ENCODE measurements at places on chromosomes 11 and 22.

GRCh38 chr11:66317322-66317722 lies 478 bp upstream of the CD248 start:
- DNase-seq = peak; percentile 61

GRCh38 chr11:64687204-64687603 lies 35.8 kb downstream of the NRXN2 start:
- DNase-seq = peak; percentile 92

DNA sequence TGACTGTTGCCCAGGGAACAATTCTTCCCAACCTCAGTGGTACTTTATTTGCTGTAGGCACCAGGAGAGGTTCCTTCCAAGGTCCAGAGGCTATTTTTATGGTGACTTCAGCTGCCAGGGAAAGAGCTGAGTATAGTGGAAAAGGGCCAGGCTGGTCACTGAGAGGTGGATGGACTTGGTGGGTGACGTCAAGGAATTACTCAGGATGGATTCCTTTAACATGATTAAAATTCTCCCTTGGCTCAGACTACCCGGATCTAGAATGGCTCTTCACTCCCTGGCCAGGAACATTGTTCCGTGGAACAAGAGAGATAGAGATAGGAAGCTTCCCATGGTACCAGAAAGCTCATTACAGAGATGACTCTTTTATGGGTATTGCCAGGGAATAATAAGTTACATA lies 8.7 kb upstream of the CALCA start:
- no peak for DNase-seq

GRCh38 chr11:130624971-130625544 lies 176.6 kb downstream of the ADAMTS15 start:
- no peak for DNase-seq

DNA sequence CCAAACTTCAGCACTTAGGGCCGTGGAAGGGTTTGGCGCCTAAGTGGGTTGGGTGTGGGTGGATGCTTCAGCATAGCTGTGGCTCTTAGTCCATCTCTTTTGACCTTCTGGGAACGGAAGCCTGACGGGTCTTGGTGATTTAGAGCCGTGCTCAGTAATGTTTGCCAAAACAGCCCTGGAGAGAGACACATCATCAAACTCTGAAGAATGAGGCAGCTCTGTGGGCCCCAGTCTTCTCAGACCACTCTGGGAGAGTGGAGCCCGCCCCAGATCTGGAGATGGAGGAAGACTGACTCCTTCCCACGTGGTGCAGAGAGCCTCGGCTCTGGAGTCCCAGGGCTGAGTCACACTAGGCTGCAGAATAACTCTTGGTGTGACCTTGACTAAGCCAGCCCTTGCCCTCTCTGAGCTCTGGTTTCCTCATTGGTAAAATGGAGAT lies 168.9 kb downstream of the C11orf91 start:
- DNase-seq = no peak

DNA sequence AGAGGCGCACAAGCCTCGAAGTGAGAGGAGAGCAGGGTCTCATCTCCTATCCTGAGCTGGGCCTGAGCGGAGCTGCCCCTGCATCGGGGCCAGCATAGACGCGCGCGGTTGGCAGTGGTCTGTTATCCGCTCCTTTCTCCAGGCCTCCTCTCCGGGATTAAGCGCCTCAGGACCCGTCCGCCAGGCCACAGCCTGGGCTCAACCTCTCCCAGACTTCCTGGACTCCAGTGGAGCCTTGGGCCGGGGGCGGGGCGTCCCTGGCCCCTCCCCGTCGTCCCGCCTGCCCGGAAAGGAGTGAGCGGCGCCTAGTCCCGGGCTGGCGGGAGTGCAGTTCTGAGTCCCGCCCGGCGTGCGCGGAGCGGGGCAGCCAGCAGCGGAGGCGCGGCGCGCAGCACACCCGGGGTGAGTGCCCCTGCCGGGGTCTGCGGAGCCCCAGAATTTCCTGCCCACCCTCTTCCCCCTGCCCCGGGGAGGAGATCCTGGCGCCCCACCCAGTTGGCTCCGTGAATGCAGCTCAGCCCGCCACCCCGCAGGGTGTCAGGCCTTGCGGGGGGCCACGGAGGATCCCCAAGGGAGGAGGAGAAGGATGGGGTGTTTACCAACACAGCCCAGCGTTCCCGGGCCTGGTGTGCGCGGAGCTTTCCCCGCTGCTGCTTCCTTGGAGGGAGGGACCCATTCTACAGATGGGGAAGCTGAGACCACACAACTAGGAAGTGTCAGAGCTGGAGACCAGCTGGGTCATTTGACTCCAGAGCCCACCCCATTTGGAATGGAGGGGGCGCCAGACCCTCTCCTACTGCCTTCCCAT lies at the start of gene TCIRG1:
TCIRG1 (plus strand) TSS at position 308 of the 808 bp plus-strand sequence. CDS start 2,247 bp downstream, outside the sequence.
- DNase-seq = peak; percentile 39

DNA sequence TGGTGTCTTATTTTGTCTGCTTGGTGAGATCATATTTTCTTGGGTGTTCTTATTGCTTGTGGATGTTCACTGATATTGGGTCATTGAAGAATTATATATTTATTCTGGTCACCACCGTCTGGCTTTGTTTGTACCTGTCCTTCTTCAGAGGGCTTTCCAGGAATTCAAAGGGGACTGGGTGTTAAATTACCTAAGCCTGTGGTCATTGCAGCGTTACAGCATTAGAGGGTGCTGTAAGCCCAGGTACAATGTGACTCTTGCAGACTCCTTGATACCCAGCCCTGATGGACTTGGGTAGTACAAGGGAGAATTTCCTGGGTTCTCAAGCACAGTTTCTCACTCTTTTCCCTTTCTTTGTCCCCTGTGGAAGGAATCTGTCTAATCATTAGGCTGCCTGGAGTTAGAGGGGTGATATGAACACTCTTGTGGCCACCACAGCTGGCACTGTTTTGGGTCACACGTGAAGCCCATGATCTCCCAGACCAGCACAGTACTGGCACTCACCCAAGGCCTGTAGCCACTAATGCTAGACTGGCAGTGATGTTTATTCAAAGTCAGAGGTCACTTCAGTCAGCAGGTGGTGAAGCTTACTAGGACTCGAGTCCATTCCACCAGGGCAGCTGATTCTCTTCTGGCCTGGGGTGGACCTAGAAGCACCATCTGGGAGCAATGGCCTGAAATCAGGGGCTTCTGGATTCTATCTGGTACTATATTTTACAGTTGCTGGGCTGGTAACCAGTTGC lies 56.1 kb upstream of the NARS2 start:
- no peak for DNase-seq

GRCh38 chr11:69309631-69310280 lies 15.8 kb downstream of the MYEOV start:
- DNase-seq = no peak

- DNase-seq = peak; percentile 20
Measured at GRCh38 chr11:76166314-76166713, 40.0 kb downstream of the WNT11 start.

DNA sequence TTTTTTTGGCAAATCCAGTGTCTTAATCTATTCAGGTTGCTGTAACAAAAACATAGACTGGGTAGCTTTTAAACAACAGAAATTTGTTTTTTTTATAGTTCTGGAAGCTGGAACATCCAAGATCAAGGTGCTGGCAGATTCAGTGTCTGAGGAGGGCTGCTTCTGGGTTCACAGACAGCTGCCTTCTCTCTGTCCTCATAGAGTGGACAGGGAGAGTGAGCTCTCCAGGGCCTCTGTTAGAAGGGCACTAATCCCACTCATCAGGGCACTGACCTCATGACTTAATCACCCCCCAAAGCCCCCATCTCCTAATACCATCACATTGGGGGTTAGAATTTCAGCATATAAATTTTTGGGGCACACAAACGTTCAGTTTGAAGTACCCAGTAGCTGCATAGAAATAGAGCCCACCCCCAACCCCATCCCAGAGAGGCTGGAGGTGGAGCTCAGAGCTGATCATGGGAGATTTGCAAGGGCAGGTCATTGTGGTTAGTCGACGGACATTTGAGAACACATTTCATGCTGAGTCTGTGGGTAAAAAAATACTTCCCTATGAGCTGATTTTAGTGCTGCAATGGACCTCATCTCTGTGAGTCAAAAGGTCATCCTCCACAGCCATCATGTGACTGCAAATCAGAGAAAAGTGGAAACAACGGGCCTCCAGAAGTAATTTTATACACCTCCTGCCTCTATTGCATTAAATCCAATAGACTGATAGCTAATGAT lies 203.1 kb upstream of the CADM1 start:
- DNase-seq = peak; percentile 19

DNA sequence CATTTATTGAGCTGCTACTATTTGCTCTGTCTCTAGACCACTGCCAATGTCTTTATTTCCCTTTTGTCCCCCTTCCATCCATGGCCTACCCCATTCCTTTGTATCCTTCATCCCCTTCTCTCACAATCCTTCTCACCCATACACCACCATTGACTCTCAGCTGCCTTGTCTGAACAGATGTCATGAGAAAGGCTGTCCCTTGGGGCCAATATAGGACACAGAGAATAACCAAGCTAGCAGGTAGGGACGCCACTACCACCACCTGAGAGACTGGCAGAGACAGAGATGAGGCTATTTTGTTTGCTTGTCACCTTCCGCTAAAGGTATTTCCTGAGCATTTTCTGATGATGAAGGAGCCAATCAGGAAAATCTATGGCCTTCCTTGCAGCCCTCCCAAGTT lies 138.9 kb downstream of the CD44 start:
- DNase-seq = no peak

DNA sequence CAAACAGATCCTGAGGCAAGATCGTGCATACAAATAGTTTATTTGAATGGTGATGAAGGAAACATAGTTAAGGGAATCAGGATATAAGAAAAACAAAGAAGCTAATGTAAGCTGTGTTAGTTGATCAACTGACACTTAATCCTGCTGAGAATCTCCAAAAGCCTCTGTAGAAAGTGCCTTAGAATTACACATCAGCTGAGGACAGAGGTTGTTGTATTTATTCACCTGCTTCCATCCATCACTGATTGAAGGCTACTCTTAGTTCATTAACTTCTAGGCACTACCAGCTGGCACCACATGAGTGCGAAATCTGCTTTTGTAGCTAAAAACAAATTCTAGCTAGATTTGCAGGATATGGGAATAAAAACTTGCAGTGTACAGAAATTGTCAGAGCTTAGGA lies 1082.0 kb upstream of the CNTN5 start:
- DNase-seq = no peak

GRCh38 chr11:59271811-59272327 lies 59.1 kb upstream of the MPEG1 start:
- DNase-seq = no peak

DNA sequence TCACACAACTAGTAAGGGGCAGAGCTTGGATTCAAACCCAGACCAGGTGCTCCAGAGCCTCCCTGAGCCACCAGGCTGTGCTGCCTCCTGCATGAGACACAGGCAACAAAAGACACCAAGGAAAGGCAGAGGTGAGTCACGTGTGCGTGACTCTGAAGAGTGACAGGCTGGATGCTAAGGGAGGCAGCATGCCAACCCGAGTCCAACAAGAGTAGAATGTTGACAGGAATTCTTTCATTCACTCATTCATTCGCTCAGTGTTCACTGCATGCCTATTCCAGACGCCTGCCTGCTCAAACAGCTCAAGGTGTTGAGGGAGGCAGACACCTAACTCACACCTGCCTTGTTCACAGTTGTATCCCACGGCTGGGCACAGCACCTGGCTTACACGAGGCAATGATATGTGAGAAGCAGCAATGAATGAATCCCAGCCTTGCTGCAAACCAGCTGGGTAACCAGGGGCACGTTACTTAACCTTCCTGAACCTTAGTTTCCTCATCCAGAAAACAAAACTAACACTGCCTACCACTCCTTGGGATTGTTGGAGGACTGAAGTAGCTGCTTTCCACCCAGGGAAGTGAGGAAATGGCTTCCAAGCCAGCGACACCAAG lies 73.8 kb upstream of the ARFGAP3 start:
- DNase-seq = no peak

DNA sequence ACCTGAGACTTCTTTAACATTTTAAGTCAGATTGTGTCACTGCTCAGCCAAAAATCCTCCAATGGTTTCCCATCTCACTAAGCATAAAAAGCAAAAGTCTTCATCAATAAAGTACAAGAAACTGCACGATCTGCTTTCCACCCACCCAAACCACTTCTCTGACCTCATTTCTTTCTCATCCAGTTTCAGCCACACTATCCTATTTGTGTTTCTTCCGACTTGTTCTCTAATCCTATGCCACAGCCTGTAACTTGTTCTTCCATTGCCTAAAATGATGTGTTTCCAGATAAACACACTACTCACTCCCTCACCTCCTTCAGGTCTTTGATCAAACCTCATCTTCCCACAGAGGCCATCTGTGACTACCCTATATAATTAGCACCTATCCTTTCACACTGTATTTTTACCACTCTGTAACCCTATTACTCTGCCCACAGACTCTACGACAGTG lies 28.4 kb downstream of the ARHGAP32 start:
- DNase-seq = no peak

DNA sequence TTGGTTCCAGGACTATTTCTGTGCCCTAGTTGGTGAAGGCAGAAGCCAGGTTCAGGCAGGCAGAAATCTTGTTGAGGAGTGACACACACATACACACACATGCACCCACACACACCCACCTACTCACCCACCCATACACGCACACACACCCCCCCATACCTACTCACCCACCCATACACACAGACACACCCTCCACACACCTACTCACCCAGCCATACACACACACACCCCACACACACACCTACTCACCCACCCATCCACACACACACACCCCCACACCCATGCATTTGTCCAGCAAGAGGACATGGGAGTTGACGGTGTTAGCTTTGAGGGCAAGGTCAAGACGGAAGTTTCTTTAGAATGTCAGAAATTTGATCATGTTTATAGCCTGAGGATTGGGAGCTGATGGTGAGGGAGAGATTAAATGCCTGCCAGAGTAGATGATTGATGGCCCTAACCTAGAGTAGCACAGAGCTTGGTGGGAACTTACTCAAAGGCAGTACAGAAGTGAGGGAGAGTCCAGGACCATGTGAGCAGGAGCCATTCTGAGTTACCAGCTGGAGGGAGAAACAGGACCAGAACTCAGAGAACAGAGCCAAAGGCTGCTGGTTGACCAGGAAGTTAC lies 68.9 kb downstream of the CYB5R2 start:
- no peak for DNase-seq

DNA sequence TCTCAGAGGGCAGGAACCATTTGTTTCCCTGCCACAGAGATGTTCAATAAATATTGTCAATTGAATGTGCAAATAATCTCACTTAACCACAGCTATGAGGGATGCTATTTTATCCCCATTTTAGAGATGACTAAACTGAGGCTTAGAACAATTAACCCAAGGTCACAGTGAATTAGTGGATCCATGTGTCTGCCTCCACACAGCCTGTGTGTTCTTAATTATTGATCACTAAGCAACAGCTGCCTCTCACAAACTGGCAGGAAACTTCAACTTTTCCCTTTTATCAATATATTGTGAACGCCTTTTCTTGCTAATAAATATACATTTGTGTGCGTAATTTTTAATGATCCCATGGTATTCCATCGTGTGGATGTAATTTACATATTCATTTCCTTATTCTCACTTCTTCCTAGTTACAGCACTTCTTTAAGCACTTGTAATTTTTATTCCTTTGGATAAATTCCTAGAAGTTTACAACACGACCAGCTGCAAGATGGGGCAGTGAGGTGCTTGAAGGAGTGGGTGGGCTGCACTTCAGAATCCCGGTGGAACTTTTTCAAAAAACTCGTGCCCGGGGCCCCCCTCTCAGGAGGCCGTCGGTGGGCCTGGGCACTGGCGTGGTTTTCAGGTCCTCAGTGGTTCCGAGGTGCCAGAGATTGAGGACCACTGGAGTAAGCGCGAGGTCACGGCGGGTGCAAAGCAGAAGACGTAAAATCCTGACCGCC lies 915 bp upstream of the SREBF2 start:
- DNase-seq = no peak
